ENCODE measurements at places on chromosomes 11 and 22.
A peak's percentile ranks its signal among the peaks of the same experiment; 100 is the strongest.

DNA sequence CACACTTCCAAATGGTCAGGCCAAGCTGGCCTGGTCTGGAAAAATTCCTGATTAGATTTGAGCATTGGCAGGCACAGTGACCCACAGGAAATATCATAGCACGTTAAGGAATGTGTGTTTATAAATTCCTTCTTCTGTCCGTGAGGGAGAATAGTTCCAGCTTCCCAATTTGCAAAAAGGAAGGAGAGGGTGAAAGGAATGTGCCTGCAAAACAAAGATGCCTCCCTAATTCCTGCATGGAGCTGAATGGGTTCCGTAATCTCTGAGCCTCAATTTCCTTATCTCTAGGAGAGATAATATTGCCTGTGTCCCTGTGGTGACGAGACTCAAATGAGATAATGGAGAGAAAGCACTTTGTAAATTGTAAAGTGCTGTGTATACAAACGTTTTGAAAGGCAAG, 105.1 kb downstream of the FEZ1 start:
- DNase-seq: no peak

DNA sequence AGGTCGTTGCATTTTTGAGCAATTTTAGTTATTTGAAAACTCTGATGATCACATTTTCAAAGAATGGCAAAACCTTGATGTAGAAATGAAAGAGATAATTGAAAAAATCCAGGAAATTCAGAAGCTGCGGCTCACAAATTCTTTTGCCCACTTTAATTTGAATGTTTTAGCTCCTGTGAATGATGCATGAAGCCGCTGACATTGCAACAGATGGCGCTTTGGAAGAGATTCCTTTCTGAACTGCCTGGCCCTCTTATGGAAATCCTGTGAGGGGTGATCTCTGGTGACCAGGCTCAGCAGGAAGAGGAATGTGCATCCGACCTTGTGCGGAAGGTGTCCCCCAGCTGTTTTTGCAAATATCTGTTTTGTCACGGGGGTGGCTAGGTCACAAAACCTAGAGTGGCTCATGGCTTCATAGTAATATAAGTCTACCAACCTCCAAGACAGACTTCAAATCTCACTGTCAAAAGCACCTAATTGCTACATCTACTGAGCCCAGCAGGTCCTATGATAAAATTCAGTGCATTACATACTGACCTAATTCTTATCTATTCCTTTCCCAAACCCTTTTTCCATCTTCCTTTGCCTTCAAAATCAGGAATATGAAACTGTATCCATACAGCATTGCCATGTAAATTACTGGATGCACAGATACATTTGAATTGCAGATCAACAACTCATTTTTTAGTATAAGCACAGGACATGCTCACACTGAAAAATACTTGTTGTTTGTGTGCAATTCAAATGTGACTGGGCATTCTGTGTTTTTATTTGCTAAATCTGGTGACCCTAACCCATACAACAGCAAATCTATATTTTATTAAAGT, 412.7 kb downstream of the ETS1 start:
- no peak for DNase-seq

- no peak for DNase-seq
These were observed 27.4 kb downstream of the OTOG start for GRCh38 chr11:17574141-17575091.

- no peak for DNase-seq
These were observed 26.0 kb downstream of the POU2AF3 start for GRCh38 chr11:111324277-111324720.

GRCh38 chr11:122808478-122808869, 29.8 kb upstream of the CRTAM start:
- DNase-seq: no peak

GRCh38 chr11:95241681-95242081, 10.7 kb upstream of the SESN3 start:
- no peak for DNase-seq

DNA sequence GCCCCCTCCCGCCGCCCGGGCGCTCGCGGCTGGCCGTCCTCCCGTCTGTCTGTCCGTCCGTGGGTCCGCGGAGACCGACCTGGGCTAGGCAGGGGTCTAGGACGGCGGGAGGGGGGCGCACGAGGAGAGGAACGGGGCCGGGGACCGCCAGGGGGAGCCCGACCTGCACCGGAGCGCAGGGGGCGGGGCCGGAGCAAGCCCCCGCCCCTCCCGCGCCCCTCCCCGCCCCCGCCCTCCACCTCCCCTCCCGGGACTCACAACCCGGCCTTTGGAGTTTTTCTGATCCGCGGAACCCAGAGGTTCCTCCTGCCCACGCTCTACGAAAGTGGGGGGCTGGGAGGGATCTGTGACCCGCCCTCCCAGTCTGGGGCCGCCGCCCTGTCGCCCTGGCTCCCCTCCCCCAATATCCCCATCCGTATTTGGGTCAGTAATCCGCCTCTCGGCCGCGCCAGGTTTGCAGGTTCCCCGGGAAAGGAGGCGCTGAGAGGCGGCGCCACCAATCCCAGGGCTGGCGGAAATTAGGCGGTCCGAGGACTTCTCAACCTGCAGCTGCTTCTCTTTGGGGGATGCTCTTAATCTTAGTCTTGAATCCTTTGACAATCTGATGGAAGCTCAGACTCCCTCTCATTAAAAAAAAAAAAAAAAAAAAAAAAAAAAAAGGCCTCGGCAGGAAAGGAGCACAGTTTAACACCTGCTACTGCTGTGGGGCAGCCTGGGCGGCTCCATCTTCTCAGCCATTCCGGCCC, 925 bp upstream of the KCNJ11 start:
- DNase-seq: peak; percentile 81

DNA sequence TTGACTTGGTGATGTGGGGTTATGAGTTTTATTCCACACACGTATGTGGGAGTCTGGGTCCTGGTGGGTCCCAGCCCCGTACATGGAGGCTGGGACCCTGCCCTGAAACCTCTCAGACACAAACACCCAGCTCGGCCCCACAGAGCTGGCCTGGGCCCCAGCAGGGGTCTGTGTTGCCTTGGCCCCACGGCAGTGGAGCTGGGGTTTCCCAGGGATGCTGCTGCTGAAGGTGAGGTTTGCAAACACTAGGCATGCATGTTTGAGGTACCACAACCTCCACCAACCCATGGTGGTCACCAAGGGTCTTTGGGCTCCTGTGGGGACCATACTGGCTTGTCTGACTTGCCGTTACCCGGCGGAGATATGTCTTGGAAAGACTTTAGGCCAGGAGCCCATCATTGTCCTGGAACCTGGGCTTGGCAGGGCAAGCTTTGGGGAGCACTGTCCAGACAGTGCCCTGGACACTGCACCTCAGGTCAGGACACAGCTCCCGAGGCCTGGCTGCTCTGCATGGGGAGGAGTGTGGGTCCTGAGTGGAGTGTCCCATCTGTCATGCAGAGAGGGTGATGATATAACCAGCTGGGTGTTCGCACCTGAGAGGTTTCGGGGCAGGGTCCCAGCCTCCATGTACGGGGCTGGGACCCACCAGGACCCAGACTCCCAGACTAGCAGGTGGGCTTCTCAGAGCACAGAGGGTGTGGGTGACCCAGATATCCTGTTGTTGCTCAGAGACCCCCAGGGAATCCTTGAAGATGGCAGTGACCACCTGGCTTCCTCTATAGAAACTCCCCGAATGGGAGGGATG, 63.3 kb downstream of the KCNQ1 start:
- no peak for DNase-seq

- no peak for DNase-seq
These were observed 985.3 kb upstream of the FAT3 start for GRCh38 chr11:91239359-91239758.

DNA sequence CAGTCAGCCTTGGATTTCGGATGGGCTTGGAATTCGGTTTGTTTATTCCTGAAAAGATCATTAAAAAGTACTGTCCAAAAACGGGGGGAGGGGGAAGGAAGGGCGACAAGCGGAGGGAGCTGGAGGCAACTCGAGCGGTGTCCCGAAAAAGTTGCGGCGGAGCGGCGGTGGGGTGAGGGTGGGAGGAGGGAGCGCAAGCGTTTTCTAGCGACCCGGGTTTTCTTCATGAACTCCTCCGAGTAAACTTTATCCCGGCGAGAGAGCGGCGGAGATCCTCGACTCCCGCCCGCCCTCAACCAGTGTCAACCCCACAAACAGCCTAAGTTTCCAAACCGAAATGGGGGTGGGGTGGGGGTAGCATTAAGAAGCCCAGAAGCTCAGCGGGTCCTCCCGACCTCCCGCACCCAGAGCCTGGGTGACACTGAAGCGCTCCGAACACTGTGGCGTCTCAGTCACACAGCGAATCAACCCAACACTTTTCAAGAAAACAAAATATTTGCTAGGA, 133.0 kb upstream of the C11orf58 start:
- no peak for DNase-seq

- DNase-seq: peak; percentile 76
These were observed 12.7 kb upstream of the ARHGEF17 start for GRCh38 chr11:73295241-73295995.

DNA sequence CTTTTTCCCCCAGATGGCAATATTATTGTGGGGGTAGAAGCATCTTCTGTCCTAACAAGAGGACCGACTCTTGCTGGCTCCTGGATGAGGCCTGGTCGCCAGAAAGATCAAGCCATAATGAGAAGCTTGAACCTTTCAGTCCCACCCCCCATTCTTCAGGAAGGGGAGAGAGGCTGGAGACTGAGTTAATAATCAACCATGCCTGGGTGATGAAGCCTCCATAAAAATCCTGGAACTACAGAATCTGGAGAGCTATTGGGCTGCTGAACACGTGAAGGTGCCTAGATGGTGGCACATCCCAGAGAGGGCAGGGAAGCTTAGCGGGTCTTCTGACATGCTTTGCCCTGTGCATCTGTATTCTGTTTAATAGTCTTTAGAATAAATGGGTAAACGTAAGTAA, 16.3 kb downstream of the AP5B1 start:
- DNase-seq: no peak

GRCh38 chr11:62461740-62462507, 43.1 kb downstream of the SCGB1A1 start:
- no peak for DNase-seq

GRCh38 chr11:95695181-95695580, 94.4 kb downstream of the FAM76B start:
- no peak for DNase-seq

DNA sequence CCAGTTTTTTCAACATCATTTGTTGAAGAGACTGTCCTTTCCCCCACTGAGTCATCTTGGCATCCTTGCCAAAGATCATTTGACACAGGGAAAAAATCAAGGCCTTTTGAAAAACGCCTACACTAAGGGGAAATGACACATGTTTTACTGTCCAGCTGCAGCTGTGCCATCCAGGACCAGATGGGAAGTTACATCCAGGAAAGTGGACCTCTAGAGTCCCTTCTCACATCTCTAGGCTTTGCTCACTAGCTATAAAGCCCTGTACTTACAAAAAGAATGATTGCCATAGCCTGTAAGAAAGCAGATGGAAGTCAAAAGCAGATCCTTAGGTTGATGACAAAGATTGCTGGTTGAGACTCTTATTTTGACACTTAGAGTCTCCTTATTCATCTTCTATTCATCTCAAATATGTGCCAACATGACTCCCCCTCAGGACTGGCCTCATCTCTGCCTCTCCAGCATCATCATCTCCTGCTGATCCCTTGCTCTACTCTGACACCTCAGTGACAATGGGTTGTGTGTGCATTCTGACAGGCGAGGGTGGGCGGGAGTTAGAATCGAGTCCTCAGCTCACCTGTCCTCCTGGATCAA, 22.8 kb downstream of the OSBP2 start:
- no peak for DNase-seq

GRCh38 chr22:41300661-41301060, 664 bp upstream of the ZC3H7B start:
- DNase-seq: no peak

DNA sequence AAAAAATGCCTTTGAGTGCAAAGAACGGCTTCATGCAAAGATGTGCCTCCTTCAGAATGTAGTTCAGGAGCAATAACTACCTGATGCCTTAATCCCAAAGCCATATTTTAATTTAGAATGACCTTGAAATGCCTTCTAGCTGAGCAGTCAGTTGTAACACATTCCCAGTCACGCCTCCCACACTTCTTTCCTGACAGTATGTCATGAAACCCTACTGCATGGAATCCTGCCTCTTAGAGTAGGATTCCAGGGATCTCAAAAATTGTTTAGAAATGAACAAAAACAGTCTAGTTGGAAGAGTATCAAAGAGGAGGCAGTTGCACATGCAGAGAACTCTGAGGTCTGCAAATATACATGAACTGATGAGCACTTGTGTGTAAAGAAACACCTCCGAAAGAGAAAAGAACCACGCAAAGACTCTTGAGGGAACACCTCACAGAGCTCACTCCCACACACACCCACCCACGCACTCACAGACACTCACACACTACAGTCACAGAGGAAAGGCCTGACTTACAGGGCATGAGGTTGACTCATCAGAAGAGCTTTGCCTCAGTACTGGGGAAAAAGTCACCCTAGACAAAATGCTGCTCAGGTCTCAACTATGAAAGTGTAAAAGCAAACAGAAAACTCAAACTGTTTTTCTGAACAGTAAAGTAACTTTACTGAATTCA, 77.4 kb downstream of the GGTLC2 start:
- peak; percentile 71 for DNase-seq

- no peak for DNase-seq
These were observed 76.9 kb upstream of the TCF20 start for GRCh38 chr22:42347281-42347824.

- DNase-seq: no peak
These were observed 43.7 kb downstream of the OR8B12 start for GRCh38 chr11:124499711-124500110.

DNA sequence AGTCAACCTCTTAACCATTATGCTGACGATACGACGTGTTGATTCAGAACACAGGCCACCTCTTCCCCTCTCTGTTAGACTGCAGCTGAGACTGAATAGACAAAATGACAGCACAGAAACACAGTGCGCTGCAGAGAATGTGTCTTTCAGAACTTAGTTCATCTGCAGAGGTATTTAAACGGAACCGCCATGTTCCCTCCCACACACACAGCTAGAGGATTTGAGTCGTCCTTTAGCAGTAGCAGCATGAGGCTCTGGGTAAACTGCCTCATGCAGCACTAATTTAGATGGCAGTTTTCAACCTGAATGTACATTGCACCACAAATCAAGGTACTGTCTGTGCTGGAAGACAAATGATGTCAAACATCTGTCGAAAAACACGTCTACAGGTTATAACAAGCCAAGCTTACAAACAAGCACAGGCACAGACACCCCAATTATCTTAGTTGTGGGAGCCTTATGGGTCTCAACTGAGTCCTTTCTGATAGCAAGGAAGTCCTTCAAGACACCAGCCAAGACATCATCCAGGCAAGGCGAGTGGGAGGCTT, 76.6 kb upstream of the LRRC4C start:
- no peak for DNase-seq

DNA sequence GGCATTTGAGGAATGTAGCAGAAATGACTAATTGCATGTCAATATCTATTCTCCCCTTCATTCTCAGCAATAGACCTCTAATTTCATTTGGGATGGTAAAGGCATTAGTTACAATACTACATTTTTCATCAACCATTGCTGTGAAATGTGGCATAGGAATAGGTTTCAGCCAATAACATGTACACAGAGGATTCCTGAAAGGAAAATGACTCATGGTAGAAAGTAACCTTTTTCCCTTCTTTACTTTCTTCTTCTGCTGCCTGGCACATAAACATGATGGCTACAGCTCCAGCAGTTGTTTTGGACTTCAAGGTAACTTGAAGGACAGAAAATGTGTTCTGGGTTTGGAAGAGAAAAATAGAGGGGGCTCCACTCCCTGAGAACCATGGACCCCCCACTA, 231.8 kb upstream of the CTSC start:
- no peak for DNase-seq

GRCh38 chr22:19823191-19823901, 31.3 kb downstream of the GNB1L start:
- DNase-seq: no peak

Measured in activated naive CD4-positive, alpha-beta T cell treated with Interleukin-2 at 50 U/mL for 16 hours (primary cell).